Stimulated activated naive CD8-positive, alpha-beta T cell treated with anti-CD3 and anti-CD28 coated beads, Interleukin-15, amount 100 ng/mL, for 72 hours (primary cell): ENCODE measurements at places on chromosomes 7 and 10.

DNA sequence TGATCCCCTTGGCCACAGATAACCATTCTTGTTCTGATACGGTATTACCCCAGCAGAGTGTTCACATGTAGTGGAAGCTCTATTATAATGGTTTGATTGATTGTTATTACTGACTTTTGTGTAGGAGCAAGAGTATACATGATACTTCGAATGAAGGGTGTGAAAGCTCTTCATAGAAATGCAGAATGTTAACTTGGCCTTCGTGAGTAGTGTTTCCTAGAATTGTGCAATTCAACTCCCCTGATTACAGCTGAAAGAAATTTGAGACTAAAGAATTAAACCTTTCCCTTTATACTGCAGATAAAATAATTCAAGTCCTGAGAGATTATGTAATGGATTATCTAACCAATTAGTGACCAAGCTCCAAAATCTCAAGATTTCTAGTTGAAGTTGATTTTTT is 38.2 kb downstream of the MKLN1 start:
- no peak for DNase-seq

- DNase-seq = no peak
Observed at GRCh38 chr10:69272624-69273023, 5.7 kb upstream of the HK1 start.

- no peak for DNase-seq
Observed at GRCh38 chr7:123864012-123864411, 19.0 kb downstream of the HYAL4 start.

- DNase-seq = no peak
Observed at GRCh38 chr7:111357691-111358090, 204.6 kb downstream of the IMMP2L start.

DNA sequence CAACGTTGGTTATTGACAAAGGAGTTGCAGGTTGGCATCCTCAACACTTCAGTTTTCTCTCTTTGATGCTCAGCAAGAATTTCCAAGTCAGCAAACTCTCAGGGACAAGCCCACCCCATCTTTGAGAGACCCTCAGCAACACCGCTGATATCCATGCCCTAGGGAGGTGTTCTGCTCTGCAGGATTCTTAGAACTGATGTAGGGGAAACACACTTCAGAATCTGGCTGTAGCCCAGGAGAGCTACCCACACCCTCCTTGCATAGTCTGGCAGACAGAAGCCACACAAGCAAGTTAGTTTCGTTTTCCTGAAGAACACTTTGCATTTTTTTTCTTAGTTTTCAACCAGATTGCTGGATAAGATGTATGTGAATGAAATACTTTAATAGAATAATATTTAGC is 822 bp downstream of the SAMD9L start:
- peak; percentile 24 for DNase-seq

DNA sequence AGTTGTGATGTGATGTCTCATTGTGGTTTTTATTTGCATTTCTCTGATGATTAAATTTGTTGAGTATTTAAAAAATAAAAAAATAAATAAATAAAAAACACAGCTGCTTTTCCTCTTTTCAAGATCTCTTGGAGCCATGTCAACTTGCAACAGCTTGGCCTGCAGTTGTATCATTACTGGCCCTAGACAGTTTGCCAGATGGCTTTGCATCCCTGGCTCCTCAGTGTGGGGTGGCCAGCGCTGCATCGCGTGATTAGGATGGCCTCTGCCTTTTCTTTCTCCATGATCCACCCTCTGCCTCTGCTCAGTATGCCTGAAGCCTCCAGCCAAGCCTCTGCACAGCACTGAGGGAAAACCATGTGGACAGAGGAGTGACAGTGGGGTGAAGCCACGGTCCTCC is 96.8 kb downstream of the PPP1R3C start:
- DNase-seq = no peak

DNA sequence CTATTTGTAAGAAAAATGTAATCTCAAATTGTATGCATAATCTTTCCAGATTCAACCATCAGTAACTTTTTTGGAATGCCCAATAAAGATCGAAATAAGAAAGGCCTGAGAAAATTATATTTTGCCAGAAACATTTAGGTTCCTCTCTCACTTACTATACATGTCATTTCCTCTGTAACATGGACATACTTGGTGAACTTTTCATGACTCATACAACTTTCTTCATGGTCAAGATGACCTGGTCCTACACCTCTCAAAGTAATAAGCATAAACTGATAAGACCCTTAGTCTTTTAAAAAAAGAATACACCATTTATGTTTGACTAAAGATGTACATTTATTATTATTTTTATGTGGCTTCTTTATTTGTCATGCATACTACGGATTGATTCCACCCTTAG is 125.3 kb downstream of the REEP3 start:
- no peak for DNase-seq

GRCh38 chr7:40310258-40310657 is 175.5 kb downstream of the SUGCT start:
- no peak for DNase-seq

DNA sequence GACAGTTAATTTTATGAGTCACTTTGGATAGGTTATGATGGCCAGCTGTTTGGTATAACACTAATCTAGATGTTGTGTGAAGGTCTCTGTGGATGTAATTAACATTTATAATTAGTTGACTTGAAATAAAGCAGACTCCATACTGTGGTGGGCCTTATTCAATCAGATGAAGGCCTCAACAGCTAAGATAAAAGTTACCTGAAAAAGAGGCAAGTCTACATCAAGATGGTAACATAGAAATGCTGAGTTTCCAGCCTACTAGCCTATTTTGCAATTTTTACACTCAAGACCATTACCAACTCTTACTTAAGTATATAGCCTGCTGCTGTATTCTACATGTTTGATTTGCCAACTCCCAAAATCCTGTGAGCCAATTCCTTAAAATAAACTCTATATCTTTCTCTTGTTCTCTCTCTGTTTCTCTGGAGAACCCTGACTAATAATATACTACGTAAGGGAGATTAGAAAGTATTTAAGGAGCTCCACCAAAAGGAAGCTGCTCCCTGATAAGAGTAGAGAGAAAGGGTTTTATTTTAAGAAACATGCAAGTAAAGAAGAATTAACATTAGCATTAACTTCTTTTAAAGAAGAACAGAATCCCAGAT is 42.7 kb downstream of the ZNF438 start:
- DNase-seq = no peak

DNA sequence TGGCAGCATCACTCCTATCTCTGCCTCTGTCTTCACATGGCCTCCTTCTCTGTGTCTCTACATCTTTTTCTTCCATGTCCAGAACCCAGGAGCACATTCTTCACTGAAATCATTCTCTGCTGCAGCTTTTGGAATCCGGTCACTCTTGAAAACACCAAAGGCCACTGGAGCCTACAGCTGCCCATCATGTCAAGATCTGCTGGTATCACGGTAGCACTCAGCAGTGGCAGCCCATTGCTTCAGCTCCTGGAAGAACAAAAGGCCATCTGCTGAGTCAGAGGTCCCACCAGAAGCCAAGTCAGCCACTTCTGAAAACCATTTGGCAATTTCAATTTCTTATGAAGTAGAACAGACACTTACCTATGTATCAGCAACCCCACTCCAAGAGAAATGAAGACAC is 6.1 kb upstream of the PCBD1 start:
- DNase-seq = no peak

GRCh38 chr10:128967980-128968756 is 498.9 kb upstream of the MGMT start:
- DNase-seq = no peak

GRCh38 chr7:3461923-3462322 is 160.9 kb downstream of the SDK1 start:
- peak; percentile 81 for DNase-seq

DNA sequence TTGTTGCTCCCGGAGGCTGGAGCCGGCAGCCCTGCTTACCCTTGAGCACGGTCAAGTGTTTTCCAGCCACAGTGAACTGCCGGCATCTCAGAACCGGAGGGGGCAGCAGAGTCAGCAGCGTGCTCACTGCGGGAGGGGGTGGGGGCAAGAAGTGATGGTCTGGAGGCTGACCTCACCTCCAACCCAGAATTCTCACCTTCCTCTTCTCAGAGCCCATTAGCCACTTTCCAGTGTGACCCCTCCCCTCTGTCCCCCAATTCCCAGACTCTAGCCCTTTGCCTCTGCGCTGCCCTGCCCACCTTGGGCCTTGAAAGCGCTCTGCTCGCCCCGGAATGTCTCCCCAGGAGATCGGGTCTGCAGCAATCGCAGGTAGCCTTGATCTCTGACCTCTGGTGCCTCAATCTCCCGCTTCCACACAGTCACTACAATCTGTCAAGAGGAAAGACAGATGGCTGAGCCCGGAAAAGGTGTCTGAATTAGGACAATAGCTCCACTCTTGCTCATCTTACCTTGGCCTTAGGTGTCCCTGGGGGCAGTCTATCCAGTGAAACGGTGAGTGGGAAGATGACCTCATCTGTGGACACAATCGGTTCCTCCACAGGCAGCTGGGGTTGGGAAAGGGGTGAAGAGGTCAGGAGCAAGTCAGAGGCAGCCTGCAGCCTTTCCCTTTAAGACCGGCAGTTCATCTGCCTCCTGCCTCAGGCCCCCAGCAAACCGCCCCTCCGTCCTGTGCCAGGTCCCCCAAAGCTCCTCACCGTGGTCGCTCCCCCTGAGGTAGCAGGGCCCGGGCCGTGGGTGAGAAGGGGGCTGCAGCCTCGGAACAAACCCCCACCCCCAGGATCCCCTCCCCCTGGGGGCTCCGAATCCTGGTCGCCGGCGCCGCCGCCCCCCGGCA is 942 bp downstream of the TRAPPC14 start:
- no peak for DNase-seq

DNA sequence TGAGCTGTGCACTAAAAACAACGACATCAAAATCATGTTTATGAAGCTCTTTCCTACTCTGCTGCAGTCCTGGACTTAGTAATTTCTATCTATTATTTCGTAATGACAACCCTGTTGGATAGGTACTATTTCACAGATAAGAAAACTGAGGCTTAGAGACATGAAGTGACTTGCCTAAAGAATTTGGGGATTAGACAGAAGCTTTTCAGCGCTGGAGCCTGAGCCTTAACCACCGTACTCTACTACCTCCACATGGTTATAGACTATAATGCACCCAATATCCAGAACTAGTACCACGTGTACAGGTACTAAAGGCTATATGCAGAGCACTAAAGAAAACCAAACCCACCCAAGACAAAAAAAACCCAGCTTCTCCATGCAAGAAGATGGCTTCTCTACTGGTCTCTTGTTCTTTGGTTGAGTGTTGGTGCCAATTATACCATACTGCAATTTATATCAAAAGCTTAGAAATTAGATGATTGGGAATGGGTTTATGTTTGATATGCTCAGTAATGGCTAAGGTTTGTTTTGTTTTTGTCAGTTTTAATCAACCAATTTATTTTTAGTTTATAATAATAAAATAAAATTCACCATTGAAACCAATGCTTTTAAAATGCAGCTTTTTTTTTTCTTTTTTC is 6.5 kb upstream of the SNX10 start:
- DNase-seq = peak; percentile 23

- no peak for DNase-seq
Observed at GRCh38 chr7:112019932-112020331, 186.3 kb downstream of the DOCK4 start.

- no peak for DNase-seq
Observed at GRCh38 chr10:1688531-1688930, 48.8 kb downstream of the ADARB2 start.

DNA sequence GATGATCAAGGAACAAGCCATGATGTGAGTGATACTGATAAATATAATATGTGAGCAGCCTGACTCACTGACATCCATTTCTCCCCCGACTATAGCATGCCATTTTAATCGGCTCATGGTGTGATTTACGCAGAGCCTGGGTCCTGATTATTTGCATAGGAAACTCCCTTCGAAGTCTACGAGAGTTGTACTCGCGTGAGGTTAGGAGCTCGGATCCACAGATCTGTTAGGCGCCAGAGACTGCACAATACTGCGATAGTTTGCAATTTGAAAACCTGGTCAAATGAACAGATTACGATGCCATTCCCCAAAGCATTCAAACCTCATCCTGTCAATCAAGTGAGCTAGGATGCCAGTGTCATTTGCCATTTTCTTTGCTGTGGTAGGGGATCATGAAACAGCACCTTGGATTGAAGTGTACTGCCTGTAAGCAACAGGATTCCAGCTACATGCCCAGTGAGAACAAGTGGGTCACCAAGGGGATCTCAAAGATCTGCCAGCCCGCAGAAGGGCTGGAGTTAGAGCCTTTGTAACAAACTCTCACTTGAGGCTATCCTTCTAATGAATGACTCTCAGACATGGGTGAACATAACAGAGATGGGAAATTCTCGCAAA is 158.3 kb downstream of the FRMD4A start:
- DNase-seq = no peak

- peak; percentile 55 for DNase-seq
Observed at GRCh38 chr10:30705101-30705624, 75.6 kb upstream of the LYZL2 start.

DNA sequence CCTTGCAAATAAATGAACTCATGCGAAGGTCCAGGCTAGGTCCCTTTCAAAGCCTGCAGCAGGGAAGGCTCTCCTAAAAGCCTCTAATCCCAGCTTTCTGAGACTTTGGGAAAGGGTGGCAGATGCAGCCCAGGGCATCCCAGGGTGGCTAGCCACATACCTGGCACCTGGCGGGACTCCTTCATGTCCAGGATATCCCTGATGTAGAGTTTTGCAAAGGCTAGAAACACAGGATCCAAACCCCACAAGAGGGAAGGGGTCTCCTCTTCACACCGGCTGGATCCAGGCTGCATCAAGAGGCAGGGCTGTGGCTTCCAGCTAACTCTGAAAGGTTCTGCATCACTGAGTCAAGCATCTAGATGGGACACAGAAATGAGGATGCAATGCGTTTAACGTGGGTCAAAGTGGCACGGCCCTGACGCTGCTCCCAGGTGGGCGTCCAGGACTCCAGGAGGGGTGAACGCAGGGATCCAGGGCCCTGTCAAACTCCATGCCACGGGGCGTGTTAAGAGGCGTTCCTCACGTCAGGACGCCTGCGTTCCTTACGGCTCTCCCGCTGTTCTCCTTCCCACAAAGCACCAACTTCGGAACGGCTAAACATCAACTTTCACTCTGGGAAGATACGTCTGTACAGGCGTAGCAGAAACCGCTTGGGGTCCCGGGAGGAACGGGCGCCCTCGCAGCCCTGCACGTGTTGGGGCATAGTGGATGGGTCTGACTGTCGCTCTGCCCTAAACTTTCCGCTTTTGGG is 507 bp downstream of the STN1 start:
- DNase-seq = no peak

DNA sequence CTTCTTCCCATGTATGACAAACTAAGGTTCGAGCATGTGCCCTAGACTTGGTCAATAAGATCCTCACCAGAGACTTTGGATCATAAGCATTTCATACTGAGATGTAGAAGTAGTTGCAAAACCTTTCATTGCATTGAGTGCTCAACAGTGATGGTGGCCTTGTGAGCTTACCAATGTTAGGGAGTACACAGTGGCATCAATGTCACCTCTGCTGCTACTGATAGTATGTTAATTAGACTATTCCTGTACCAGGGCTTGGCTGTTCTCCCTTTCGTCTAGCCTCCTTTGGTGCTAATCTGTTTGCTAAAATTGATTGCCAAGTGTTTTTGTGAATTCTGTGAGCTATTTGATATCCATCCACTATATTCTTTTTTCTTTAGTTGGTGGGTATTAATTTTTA is 264.5 kb upstream of the SEMA3C start:
- no peak for DNase-seq

DNA sequence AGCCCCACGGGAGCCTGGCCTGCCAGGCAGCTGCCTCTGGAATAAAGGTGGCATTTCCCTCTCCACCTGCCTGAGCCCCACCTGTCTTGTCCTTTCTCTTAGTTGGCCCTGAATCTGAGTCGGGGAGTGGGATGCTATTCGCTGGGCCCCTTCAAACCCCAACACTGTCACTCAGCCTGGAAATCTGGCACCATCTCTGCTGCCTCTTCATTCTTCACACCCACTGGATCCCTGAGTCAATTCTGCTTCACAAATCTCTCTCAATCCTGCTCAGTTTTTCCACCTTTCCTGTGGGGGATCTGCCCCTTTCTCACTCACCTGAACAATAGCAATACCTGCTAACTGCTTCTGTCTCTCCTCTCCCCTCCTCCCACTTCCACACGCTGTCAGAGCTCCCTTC is 10.6 kb downstream of the CRTAC1 start:
- no peak for DNase-seq
